Calu3 (cell line): ENCODE measurements at places on chromosomes 4 and X. TPM values are rescaled to one million over a fixed set of nuclear protein-coding genes. Genes with fewer than 3 reads are reported as not detected.

DNA sequence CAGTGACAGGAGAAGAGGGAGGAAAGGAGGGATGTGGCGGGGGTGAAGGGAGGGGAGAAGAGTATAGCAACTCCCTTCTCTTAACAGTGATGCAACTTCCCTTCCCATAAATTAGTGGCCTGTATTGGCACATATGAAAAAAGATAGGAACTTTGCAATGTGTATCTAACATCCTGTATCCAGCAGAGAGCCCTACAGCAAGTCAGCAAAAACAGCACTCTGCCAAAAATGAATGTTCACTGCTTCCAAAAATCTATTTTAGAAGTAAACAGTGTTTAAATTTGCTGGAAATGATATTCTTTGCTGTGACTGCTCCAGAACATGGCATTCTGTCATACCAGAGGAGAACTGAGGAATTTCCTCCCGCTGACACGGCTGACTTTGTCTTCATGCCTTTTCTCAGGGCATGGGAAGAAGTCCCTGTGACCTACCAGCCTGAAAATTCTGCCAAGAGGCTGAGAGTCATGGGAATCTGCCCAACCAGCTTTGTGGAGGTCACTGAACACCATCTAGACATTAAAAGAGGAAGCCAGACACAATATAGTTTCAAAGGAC, 343.4 kb upstream of the RASGEF1B start:
- DNase-seq: no peak

GRCh38 chr4:152374606-152375285, 161.1 kb downstream of the FBXW7 start:
- DNase-seq: no peak

Gene RBM46
- not detected in 2 replicates for total RNA-seq

Gene ZDHHC15
- not detected in 2 replicates for total RNA-seq

DNA sequence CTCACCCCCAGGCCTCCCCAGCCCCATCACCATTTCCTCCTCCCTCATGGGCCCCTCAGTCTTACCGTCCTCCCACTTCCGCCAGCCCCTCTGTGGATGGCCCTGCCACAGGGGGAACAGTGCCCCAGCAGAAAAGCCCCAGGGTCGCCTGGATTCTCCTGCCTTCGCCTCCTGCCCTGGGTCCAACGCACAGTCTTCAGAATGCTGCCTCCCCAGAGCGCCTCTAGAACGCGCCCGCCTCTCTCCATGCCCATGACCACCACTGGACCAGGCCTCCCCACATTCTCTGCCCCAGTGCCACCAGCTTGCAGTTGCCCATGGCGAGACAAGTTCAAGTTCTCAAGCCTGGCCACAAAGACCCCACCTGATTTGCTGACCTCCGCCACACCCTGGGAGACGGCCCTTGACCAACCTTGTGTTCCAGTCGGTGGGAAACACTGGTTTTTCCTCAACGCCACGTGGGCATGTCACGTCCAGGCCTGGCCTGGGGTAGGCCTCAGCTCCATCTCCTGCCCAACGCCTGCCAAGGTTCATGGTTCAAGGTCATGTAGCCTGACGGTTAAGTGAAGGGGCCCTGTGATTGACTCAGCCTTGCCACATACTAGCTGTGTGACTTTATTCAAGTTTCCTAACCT, 634 bp upstream of the PLXNB3 start:
- DNase-seq: no peak
